ENCODE measurements at places on chromosomes 13 and 19.

GRCh38 chr13:48397744-48398143 lies 15.2 kb downstream of the LPAR6 start:
- DNase-seq = no peak

- no peak for DNase-seq
Observed at GRCh38 chr13:33015791-33016323, 366 bp upstream of the KL start.

DNA sequence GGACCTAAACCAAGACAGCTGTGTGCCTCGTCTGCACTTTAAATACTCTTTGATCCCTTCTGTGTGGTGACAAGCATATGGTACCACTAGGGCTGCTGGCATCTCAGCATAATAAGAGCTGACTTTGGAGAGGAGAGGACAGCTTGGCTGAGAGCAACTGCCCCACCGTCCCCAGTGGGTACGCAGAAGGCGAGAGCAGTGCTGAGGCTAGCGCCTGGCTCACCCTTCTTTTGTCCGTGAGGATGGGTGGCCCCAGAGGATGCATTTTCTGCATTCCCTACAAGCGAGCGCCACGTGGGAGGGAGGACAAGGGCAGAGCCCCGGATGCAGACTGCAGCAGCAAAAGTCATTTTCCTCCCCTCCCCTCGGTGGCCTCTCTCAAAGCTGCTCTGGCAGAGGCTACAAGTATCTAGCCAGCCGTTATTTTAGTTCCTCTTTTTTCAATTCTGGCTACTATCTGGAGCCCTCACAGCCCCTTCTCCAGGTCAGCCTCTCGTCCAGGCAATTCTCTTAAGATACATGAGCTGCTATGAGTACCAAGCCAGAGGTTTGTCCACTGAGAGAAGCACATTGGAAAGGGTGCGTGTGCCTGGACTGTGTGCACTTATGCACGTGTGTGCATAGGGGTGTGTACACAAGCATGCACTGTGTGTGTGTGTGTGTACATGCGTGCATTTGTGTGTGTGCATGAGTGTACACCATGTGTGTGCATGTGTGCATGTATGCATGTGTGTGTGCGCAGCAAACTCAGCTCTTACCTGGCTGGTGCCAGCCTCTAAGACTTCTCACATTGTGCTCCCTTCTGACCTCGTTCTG lies 51.3 kb downstream of the RAB20 start:
- DNase-seq = no peak

DNA sequence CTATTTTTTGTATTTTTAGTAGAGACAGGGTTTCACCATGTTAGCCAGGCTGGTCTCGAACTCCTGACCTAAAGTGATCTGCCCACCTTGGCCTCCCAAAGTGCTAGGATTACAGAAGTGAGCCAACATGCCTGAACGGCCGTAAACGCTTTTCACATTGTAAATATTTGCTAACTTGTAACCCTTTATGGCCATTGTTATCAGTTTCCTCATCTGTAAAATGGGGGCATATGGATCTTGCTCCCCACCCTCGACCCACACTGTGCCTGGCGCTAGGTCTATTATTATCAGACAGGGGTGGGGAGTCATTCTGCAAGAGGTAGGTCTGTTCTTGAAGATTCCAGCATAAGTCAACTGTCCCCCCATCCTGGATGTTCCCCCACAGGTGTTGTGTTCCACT lies 11.9 kb downstream of the NCAN start:
- no peak for DNase-seq

DNA sequence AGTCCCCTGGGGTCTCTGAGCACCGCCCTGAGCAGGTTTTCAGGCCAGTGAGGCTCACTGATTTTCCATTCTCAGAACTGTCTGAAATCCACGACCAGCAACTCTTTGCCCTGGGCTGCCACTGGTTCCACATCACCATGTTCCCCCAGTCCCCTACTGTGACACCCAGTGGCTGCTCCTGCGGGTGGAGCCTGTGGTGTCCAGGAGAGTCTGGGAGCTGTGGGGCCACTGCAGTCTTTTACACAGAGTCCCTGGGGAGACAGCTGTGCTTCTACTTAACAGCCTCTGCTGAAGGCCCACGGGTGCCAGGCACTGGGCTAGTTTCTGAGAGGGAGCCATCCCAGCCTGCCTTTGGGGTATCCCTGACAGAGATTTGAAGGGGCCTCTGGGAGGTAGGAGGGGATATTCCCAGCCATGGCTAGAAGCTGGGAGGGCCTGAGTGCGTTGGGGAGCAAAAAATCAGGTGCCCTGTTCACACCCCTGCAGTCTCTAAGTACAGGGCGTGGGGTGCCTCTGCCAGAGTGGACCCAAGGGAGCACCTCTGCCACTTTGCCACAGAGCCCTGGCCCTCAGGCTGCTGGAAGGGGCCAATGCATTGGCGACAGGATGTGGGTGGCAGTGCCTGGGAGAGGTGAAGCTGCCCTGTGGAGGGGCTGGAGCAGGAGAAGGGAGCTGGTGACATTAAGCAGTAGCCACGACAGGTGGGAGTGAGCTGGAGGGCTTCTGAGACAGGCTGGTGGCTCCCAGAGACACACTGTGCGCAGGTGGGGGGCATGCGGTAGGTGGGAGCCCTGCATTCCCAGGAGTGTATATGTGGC lies 200.2 kb upstream of the ZNF536 start:
- no peak for DNase-seq
